ENCODE measurements at places on chromosomes 11 and 22. TPM values are rescaled to one million over a fixed set of nuclear protein-coding genes. Genes with fewer than 3 reads are reported as not detected.

DNA sequence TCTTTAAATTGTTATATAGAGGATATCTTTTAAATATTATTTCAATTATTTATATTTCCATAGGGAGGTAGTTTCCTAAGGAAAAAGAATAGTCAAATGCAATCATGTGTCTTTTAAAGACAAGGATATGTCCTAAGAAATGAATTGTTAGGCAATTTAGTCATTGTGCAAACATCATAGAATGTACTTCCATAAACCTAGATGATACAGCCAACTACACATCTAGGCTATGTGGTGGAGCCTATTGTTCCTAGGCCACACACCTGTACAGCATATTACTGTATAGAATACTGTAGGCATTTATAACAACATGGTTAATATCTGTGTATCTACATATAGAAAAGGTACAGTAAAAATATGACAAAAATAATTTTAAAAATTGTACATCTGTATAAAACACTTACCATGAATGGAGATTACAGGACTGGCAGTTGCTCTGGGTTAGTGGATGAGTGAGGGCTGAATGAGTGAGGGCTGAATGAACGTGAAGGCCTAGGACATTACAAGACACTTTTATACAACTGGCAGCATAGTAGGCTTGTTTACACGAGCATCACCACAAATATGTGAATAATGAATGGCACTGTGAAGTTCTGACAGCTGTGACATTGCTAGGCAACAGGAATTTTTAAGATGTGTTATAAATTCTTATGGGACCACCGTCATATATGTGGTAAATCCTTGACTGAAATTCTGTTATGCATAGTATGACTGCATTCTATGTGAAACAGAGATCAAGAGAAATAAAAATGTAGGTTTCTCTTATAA is 1879.0 kb upstream of the RAG2 start:
- no peaks in the 10 kb centered on the region for H3K4me1 ChIP-seq
- no peak overlapping the region for H3K4me3 ChIP-seq
- no peak overlapping the region for H3K27ac ChIP-seq
- H3K27me3 ChIP-seq = no peaks in the 10 kb centered on the region
- H3K36me3 ChIP-seq = no peaks in the 10 kb centered on the region

DNA sequence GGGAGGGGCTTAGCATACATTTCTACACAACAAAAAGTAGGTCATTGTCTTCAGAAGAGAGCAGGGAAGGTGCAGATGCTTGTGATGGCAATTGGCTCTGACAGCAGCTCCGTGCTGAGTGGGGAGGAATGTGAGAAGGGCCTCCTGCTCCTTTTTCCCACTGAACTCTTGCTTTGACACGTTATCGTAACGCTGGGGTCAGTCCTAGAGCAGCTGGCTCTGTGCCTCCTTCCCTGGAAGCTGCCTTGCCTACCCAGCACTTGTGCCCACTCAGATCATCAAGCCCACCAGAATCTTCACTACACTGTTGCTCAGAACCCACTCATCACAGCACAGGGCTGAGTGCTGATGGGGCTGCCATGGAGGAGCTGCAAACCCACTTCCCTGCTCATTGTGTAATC is 14.9 kb upstream of the NAV2 start:
- no peak for DNase-seq
- peaks cover 4% of the 10 kb centered on the region for H3K4me1 ChIP-seq
- H3K27ac ChIP-seq = no peak overlapping the region
- H3K27me3 ChIP-seq = no peaks in the 10 kb centered on the region
- no peak overlapping the region for H3K4me3 ChIP-seq

DNA sequence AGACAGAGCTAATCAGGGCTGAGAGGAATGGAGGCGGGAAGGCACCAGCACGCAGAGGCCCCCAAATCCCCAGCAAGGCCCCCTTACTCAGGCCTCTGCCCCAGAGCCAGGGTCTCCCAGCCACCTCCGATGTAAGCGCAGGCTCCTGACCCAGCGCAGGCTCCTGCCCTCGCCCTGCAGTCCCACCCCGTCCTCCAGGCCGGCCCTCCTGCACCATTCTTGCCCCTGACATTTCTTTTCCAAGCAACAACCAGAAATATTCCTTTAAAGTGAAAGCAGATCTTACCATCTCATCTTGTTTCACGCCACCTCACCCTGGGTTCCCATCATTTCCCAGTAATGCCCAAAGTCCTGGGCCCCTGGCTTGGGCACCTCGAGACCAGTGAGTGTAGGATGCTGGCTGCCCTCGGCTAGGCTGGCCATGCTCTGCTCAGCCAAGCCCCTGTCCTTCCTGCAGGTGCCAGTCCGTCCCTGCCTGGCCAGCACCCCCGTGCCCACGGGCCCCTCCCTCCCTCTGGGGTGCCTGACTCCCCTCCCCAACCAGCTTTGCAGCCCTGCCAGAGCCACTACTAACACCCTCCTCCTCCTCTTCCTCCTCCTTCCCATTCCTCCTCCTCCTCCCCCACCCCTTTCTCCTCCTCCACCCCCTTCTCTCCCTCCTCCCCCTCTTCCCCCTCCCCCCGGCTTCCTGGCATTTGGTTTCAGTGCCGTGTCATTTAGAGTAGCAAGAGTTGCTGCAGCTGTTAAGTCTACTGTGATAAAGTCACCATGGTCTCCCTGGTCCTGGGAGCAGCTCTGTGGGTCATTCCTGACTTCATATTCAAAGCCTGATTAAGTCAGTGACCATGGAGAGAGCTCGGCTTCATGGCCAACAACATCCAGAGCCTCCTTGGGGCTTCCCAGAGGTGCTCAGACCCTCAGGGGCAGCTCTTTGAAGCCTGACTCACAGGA is 78.7 kb downstream of the PIWIL3 start:
- H3K4me1 ChIP-seq = peaks cover 3% of the 10 kb centered on the region
- peak; percentile 66 for DNase-seq
- peaks cover 2% of the 10 kb centered on the region for H3K36me3 ChIP-seq
- no peak overlapping the region for H3K4me3 ChIP-seq
- H3K27ac ChIP-seq = no peak overlapping the region

DNA sequence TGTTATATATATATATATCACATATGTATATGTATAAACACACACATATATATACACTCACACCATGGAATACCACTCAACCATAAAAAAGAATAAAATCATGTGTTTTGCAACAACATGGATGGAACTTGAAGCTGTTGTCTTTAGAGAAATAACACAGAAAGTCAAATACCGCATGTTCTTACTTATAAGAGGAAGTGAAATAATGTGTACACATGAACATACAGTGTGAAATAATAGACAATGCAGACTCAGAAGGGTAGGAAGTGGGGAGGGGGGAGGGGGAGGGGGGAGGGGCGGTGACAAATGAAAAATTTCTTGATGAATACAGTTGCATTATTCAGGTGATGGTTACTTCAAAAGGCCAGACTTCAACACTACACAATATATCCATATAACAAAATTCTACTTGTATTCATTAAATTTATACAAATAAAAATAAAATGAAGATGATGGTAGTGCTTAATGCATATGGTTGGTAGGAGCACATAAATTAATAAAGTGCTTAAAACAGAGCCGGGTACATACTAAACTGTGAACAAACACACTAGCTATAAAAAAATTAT is 5.8 kb upstream of the OR5B2 start:
- no peak overlapping the region for H3K4me3 ChIP-seq
- no peaks in the 10 kb centered on the region for H3K27me3 ChIP-seq
- no peaks in the 10 kb centered on the region for H3K4me1 ChIP-seq
- DNase-seq = no peak

GRCh38 chr22:39173787-39174497 is 21.5 kb upstream of the CBX7 start:
- H3K27ac ChIP-seq = peak overlapping the region; percentile 91
- no peaks in the 10 kb centered on the region for H3K27me3 ChIP-seq
- peaks cover 16% of the 10 kb centered on the region for H3K4me1 ChIP-seq
- no peak overlapping the region for H3K4me3 ChIP-seq

- H3K27ac ChIP-seq = no peak overlapping the region
- H3K4me3 ChIP-seq = no peak overlapping the region
- H3K27me3 ChIP-seq = no peaks in the 10 kb centered on the region
- no peak for DNase-seq
- H3K36me3 ChIP-seq = peaks cover 42% of the 10 kb centered on the region
Observed at GRCh38 chr11:2662024-2662312, 37.8 kb downstream of the KCNQ1OT1 start.

- no peaks in the 10 kb centered on the region for H3K4me1 ChIP-seq
- no peaks in the 10 kb centered on the region for H3K36me3 ChIP-seq
- no peak overlapping the region for H3K27ac ChIP-seq
Observed at GRCh38 chr11:132943357-132943705, 589.0 kb downstream of the OPCML start.

Gene SLC43A1
- 16.3 TPM for total RNA-seq

DNA sequence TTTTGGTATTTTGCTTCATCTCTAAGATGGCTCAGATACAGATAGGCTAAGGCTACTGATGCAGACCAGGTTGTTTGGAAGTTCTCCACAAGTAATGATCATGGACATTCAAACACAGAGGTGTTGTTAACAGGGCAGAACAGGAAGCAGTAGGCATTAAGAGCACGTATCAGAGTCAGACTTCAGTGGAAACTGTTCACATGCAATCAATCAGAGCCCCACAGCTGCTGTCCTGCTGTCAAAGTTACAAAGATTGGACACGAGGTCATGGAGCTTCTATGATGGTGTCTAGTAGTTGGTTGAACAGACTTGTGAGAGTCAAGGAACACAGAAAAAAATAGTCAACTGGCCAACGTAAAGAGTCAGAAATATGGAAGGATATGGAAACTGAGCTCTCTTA is 19.8 kb downstream of the OR10D3 start:
- H3K4me1 ChIP-seq = no peaks in the 10 kb centered on the region
- no peak overlapping the region for H3K27ac ChIP-seq
- no peak overlapping the region for H3K4me3 ChIP-seq
- no peaks in the 10 kb centered on the region for H3K36me3 ChIP-seq

Gene TBX10
- not detected for total RNA-seq

DNA sequence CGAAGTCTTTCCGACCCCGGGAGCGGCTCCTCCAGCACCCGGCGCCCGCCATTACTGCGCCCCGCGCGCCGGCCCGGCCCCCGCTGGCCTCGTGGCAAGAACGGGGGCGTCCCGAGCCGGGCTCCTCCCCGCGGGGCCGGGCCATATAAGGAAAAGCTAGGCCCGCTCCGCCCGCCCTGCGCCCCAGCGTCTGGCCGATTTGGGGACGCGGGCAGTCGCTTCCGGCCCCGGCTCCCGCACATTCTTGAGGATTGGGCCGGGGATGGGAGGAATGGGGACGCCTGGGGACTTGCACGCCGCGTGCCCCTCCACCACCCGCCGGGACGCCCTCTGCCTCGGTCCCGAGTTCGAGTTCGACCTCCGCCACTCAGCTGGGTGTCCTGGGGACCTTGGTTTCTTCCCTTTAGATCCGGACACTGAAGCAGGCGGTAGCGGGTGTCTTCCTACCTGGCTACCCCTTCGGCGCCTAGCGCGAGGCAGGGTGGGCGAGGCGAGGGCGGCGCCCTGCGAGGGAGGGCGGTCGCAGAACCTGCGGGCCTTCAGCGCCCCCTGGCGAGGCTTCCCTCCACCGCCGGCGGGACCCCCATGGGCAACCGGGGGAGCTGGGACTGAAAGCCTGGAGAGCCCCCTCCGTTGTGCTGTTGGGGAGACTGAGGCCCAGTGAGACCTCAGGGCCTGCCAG is 3.8 kb downstream of the SMTN start:
- DNase-seq = peak; percentile 89
- no peak overlapping the region for H3K27ac ChIP-seq
- H3K4me1 ChIP-seq = no peaks in the 10 kb centered on the region
- peak overlapping the region; percentile 82 for H3K4me3 ChIP-seq
- peaks cover 2% of the 10 kb centered on the region for H3K36me3 ChIP-seq
- no peaks in the 10 kb centered on the region for H3K27me3 ChIP-seq

Gene LAMTOR1
- 96.2 TPM for total RNA-seq

Gene SERPING1
- total RNA-seq = 35.2 TPM

GRCh38 chr11:120877746-120878365 is 146.0 kb upstream of the TBCEL start:
- H3K27me3 ChIP-seq = no peaks in the 10 kb centered on the region
- no peaks in the 10 kb centered on the region for H3K4me1 ChIP-seq
- H3K4me3 ChIP-seq = no peak overlapping the region
- no peak overlapping the region for H3K27ac ChIP-seq
- DNase-seq = no peak
- H3K36me3 ChIP-seq = peaks cover 9% of the 10 kb centered on the region

DNA sequence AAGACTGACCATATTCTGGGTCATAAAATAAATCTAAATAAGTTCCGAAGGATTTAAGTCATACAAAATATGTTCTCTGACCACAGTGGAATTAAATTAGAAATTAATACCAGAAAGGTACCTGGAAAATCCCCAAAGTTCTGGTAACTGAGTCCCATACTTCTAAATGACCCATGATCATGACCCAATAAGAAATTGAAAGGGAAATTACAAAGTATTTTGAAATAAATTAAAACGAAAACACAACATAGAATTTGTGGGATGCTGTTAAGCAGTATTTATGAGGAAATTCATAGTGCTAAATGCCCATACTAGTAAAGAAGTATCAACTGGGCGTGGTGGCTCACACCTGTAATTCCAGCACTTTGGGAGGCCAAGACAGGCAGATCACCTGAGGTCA is 23.4 kb upstream of the IL10RA start:
- H3K4me3 ChIP-seq = no peak overlapping the region
- H3K36me3 ChIP-seq = no peaks in the 10 kb centered on the region
- no peaks in the 10 kb centered on the region for H3K4me1 ChIP-seq
- H3K27ac ChIP-seq = no peak overlapping the region

DNA sequence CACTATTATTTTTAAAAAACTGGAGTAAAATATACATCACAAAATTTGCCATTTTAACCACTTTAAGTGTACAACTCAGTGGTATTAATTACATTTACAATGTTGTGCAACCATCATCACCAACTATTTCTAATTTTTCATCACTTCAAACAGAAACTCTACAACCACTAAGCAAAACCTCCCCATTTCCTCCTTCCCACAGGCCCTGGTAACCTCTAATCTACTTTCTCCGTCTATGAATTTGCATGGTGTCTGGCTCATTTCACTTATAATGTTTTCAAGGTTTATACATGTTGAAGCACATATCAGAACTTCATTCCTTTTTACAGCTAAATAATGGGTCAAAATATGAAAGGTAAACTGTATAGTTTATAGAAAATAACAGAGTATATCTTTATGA is 24.4 kb downstream of the DDI1 start:
- no peak overlapping the region for H3K27ac ChIP-seq
- H3K36me3 ChIP-seq = no peaks in the 10 kb centered on the region
- no peaks in the 10 kb centered on the region for H3K4me1 ChIP-seq
- no peak for DNase-seq
- no peak overlapping the region for H3K4me3 ChIP-seq
- H3K27me3 ChIP-seq = no peaks in the 10 kb centered on the region
